ENCODE measurements at places on chromosomes 6 and 20. TPM values are rescaled to one million over a fixed set of nuclear protein-coding genes. Genes with fewer than 3 reads are reported as not detected.

The C6orf52 gene
- 3.0 TPM for total RNA-seq

The PHACTR3 gene
- not detected for total RNA-seq

The DDX43 gene
- not detected for total RNA-seq

The UNC5CL gene
- total RNA-seq = 0.74 TPM

The SULF2 gene
- 2.9 TPM for total RNA-seq

The GGTLC1 gene
- total RNA-seq = not detected

The TNXB gene
- total RNA-seq = 2.5 TPM

The LY6G6D gene
- not detected for total RNA-seq

The SLC25A27 gene
- not detected for total RNA-seq

The FAM209B gene
- 0.44 TPM for total RNA-seq

The XRN2 gene
- total RNA-seq = 70.1 TPM

The HCRTR2 gene
- not detected for total RNA-seq

The IPCEF1 gene
- total RNA-seq = 4.9 TPM

The DAAM2 gene
- total RNA-seq = not detected
